ENCODE measurements at places on chromosomes 2 and 18.

DNA sequence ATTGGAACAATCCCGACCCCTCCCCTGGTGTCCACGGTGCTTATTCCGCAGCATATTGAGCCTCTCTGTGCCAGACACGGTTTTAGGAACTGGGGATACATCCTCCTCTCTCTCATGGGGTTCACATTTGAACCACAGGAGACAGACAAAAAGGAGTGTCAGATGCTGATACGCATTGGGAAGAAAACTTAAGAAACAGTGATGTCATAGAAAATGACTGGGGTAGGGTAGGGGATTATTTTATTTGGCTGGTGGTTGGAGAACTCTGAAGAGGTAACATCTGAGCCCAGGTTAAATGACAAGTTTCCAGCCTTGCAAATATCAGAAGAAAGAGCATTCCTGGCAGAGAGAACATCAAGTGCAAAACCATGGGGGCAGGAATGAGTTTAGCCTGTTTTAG, 344.5 kb downstream of the DPP10 start:
- DNase-seq: no peak

DNA sequence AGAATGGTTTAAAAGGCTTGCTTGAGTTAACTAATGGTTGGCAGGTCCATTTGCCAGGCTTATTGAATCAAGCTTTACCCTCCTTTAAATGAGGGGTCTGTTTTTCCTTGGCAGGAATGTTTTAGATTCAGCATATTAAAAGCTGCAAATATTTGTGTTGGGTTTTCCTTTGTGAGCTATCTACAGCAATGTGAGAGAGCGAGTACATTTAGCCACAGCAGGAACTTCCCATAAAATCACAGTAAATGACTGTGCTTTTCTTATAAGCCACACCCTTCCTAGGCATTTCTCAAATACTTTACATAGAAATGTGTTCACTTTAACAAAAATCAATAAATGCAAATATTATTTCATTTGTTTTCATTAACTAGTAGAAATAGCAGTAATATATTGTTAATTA, 23.9 kb downstream of the CALCRL start:
- DNase-seq: no peak

GRCh38 chr18:10148189-10148929, 234.5 kb downstream of the VAPA start:
- no peak for DNase-seq

DNA sequence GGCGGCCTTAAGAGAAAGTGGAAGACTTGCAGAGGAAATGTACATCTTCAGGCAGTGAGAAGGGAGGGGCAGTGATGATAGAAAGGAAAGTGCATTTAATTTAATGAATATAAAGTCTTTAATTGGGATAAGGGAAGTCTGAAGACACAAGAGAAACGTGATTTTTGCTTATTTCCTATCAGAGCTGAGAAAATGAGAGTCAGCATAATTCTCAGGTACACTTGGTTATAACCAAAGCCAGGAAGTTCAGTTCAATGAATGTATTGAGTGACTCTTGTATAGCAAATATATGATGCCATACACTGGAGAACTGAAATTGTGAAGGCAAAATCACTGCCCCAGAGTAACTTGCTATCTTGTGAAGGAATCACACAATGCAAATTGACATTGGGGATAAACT, 256.3 kb downstream of the LRRTM1 start:
- DNase-seq: no peak

- DNase-seq: no peak
These were observed 18.0 kb downstream of the MALL start for GRCh38 chr2:110097506-110098220.

DNA sequence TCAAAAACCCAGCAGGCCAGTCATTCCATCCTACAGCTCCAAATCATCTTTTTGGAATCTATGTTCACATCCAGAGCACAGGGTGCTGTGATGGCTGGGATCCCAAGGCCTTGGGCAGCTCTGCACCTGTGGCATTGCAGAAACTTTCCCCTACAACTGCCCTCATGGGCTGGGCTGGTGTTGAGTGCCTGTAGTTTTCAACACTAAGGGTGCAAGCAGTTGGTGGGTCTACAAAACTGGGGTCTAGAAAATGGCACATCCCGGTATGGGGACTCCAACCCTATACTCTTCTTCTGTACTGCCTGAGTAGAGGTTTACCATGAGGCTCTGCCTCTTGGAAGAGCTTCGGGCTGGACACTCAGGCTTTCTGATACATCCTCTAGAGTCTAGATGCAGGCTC, 95.2 kb upstream of the TEKT4 start:
- no peak for DNase-seq

- peak; percentile 40 for DNase-seq
These were observed 116.4 kb upstream of the NYAP2 start for GRCh38 chr2:225282858-225283710.

Data from NCI-H345 (cell line).